ENCODE measurements at places on chromosomes 3 and 15.

- no peak for DNase-seq
Measured at GRCh38 chr3:38229036-38229435, 36.6 kb upstream of the SLC22A13 start.

GRCh38 chr3:69639851-69640250 lies 99.4 kb upstream of the MITF start:
- no peak for DNase-seq

DNA sequence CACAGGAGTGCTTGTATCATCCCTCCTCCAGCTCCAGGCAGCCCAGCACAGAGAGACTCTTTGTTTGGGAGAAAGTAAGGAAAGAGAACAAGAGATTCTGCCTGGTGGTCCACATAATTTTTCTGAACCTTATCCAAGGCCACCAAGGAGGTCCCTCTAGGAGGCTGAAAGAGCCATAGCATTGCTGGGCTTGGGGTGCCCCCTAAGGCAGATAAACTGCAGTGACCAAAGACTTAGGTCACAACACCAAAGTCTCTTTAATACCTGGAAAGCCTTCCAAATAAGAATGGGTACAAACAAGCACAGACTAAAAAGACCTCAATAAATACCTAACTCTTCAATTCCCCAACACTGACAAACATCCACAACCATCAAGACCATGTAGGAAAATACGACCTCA lies 310.2 kb upstream of the PPP2R3A start:
- DNase-seq = no peak

DNA sequence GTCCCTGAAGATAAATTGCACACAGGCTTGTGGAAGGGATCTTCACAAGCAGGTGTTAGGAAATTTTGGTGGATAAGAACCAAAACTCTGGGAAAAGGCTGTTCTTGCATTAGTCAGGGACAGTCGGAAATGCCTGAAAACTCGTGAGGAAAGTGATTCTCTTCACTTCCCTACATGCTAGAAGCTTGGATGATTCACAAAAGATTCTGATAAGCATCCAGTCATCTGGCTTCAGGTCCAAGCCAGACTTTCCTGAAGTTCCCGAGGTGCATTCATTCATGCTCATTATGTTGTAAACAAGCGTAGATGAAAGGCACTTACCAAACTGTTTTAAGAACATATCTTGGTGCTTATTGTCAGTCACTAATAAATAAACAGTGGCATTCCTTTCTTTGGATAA lies 1028.7 kb downstream of the NTRK3 start:
- DNase-seq = no peak

- no peak for DNase-seq
Measured at GRCh38 chr3:102745881-102746280, 311.1 kb downstream of the ZPLD1 start.

DNA sequence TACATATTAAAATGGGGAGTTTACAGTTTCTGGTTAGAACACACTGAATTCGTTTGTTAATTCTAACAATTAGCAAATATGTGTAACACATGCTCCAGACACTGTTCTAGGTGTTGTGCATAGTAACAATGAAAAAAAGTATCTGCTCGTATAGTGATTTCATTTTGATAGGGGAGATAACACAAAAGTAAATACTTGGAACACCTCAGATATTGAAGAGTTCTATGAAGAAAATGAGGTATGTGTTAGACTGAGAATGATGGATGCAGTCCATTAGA lies 6.8 kb upstream of the TMF1 start:
- no peak for DNase-seq

GRCh38 chr3:66035763-66036477 lies 2.8 kb downstream of the MAGI1 start:
- DNase-seq = no peak

DNA sequence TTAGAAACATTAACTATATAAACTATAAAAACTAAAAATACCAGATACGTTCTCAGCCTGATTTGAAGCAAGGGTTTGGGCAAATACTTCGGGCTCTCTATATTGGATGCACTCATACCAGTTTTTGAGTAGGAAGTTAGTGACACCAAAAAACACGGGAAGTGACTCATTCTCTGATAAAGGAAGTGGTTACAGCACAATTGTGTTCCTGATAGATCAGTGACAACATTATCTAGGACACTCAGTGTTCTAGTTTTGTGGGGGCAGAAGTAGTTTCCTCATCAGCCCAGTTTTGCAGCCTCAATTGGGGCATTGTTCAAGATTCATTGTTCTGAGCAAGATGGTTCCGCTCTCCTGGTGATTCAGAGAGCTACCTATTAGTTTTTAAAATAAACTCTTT lies 469.6 kb upstream of the DPPA4 start:
- DNase-seq = peak; percentile 83

DNA sequence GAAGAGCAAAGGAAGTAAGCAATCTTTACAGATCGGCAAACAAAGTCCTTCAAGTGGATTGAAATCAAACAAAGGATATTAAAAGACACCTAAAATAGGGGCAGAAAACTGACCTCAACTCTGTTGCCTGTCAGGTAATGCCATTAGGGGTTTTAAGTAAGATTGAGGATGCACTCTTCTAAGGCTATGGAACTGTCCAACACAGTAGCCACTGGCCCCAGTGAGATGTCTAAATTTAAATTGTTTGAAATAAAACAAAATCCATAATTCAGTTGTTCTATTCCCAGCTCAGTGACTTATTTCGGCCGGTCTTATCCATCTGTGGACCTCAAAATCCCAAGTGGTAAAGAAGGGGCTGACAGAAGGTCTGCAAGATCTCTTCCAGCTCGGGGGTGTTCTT lies 49.5 kb upstream of the LMCD1 start:
- DNase-seq = no peak

GRCh38 chr3:100072326-100073048 lies 41.8 kb downstream of the FILIP1L start:
- peak; percentile 22 for DNase-seq

DNA sequence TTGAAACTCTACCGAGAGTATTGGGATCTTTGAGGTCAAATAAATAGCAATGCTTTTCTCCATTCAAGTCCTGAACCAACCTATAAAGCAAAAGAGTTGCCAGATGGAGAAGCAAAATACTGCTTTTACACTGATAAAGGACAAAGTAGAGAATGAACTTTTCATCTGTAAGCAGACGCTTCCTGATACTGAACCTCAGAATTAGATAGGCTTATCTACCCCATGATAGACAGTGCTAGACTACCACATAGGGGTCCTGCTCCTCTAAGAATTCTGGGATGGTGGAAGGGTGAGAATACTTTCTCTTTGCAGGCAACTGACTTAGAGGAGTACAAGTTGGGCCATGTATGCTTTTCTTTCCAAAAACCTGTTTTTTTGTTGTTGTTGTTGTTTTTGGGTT lies 9.5 kb downstream of the SAXO2 start:
- no peak for DNase-seq

GRCh38 chr15:55403531-55403930 lies 4.6 kb downstream of the CCPG1 start:
- DNase-seq = peak; percentile 3

DNA sequence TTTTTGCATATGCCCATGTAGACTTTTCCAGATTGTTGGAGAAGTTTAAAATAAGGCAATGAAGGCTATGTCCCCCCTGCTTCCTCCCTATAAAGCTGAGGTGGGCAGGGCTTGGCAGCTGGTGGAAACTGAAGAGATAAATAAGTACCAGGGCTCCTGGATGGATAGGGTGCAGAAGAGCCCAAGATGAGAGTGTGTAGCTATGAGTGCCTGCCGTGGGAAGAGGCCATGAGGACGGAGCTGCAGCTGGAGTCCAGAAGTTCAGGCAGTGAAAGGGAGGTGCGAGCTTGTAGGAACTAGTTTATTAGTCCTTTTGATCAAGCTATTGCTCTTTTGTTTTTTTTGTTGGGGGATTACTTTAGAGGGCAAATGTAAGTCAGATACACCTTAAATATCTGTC lies 52.4 kb downstream of the PHLDB2 start:
- DNase-seq = no peak

- DNase-seq = no peak
Measured at GRCh38 chr3:193637831-193638230, 44.8 kb downstream of the OPA1 start.

- DNase-seq = no peak
Measured at GRCh38 chr15:67927501-67928168, 87.8 kb upstream of the RNU6-1 start.

DNA sequence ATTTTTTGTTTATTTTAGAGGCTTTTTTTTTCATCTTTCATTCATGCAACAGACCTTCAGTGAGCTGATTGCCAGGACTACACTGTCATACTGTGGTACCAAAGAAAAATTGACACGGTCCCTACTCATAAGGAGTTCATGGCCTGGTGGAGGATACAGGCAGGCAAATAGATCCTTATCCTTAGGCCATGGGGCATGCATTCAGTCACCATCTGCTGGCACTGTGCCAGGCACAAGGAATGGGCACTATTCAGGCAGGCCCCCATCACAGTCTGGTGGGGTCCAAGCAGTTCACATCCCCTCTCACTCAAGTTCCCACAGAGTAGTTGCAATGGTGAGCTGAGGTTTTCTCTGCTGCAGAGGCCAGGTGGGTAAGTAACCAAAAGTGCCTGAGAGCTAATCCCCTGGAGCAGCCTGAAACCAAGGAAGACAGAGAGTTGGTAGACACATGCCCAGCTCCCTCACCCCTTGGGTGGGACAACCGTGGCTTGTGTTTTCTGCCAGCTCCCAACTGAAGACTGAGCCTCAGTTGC lies 17.3 kb downstream of the CISH start:
- no peak for DNase-seq

GRCh38 chr15:73165844-73166243 lies 113.6 kb downstream of the NEO1 start:
- DNase-seq = no peak

- DNase-seq = no peak
Measured at GRCh38 chr3:177622520-177622919, 425.2 kb upstream of the TBL1XR1 start.

DNA sequence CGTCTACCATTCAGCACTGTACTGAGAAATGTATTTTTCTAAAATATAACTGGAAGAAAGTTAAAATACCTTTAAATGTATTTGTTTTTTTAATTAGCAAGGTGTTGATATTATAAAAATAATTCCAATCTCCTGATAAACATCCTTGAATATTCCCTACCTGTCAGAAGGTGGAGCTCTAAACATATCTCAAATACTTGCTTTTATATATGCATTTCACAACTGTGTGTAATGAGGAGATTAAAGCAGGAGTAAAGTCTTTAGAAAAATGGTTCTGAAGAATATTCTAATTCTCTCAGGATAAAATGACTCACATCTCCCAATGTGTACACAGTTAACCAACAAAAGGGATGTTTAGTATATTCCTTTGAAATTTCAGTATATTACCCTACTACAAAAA lies 422.7 kb downstream of the PLCL2 start:
- no peak for DNase-seq

GRCh38 chr3:42635111-42635510 lies 18.4 kb upstream of the ZBTB47 start:
- no peak for DNase-seq

DNA sequence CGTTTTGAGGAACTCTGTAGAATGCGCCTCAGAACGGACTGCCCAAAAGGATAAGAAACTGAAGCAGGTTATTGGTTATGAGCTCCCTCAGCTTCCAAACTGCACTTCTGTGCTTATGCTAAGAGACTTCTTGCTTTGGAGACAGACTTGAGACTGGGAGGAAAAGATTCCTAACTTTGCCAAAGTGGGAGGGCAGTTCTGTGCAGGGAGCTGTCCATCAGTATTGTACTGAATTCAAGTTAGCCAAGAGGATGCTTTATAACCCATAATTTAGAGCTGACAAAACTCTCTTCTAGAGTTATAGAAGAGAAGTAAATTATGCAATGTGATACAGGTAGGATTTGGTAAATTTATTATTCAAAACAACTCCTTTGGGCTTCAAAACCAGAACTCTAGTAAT lies 519.8 kb upstream of the GBE1 start:
- DNase-seq = no peak

GRCh38 chr3:170689893-170690660 lies 104.2 kb upstream of the SLC7A14 start:
- peak; percentile 2 for DNase-seq

- DNase-seq = peak; percentile 6
Measured at GRCh38 chr3:144128108-144128892, 156.7 kb downstream of the DIPK2A start.

DNA sequence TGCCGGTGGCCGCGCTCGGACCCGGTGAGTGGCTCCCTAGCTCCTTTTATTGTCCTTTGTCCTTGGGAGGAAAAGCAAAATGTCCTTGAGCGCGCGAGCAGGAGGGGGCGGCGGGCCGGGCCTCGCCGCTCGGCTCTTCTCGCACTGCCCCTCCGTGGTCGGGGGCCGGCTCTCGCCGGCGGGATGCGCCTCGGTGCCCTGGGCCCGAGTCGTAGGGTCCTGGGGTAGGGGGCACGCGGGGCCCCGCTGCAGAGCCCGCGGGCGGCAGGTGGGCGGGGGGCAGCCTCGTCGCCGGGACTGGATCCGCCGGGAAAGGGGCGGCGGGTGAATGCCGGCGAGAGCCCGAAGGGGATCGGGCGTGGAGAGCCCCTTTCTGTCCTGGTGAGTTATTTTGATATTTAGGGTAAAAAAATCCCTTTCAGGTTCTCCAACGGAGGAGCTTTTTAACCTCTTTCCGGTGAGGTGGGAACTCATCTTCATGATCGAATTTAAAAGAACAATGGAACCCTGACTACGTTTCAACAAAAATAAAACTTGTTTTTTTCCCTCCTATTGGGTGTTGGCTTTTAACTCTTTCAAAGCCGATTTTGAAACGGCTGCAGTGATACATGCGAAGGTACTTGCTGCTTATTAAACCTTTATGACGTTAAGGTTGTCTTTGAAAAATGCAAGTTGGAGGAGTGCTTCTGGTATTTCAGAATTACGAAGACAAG lies 16.8 kb upstream of the CHD2 start:
- peak; percentile 76 for DNase-seq

DNA sequence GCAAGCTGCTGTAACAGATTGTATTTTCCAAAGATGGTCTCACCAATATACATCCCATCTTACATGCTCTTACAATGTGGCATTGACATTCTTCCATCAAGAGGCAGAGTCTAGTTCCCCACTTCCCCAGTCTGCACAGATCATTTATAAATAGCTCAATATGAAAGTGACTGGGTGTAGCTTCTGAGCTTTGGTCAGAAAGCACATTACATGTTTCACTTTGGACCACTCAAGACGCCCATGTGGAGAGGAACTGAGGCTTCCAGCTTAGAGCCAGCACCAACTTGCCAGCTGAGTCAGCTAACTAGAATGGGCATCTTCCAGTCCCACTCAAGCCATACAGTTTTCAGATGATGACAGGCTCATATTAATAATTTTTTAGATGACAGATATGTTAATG lies 45.5 kb downstream of the GREM1 start:
- no peak for DNase-seq

- DNase-seq = peak; percentile 81
Measured at GRCh38 chr15:90648137-90649070, 68.7 kb upstream of the BLM start.

GRCh38 chr3:112874725-112875124 lies 28.1 kb upstream of the CD200R1L start:
- no peak for DNase-seq
